ENCODE measurements at places on chromosomes 6 and 20.

- H3K36me3 ChIP-seq: no peaks in the 10 kb centered on the region
- H3K27me3 ChIP-seq: no peaks in the 10 kb centered on the region
- H3K4me3 ChIP-seq: no peak overlapping the region
- no peak for DNase-seq
- no peaks in the 10 kb centered on the region for H3K4me1 ChIP-seq
Measured at GRCh38 chr20:53503517-53503919, 90.1 kb downstream of the ZNF217 start.

DNA sequence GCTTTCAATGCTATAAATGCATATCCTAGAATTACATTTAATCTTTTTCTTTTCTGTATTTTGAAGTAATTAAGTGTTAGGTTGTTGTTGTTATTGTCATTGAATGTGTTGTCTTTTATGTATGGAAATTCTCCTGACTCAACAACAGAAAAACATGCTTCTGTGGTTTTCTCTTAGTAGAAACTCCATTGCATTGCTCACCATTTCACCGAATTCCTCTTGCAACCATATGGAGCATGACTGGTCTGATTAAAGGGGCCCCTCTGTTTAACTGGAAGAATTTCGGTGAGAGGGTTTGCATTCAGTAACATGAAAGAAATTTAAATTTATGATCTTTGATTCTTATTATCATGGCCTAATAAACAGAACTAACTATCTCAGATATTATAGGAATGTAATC is 454.3 kb upstream of the JARID2 start:
- no peaks in the 10 kb centered on the region for H3K27me3 ChIP-seq
- no peak for DNase-seq
- H3K36me3 ChIP-seq: no peaks in the 10 kb centered on the region
- H3K4me3 ChIP-seq: no peak overlapping the region
- no peak overlapping the region for H3K27ac ChIP-seq

GRCh38 chr6:46677314-46677654 is 10.4 kb upstream of the TDRD6 start:
- no peaks in the 10 kb centered on the region for H3K4me1 ChIP-seq
- H3K4me3 ChIP-seq: no peak overlapping the region
- no peak for DNase-seq
- peaks cover 8% of the 10 kb centered on the region for H3K27me3 ChIP-seq
- no peak overlapping the region for H3K27ac ChIP-seq

GRCh38 chr20:45857114-45857881 is at the start of the genes ACOT8 and ZSWIM3:
Gene ACOT8 (minus strand): TSS chr20:45857392. CDS start chr20:45857315, 77 bp downstream.
Gene ZSWIM3 (plus strand): TSS chr20:45857614. CDS start chr20:45857826, 212 bp downstream.
- no peaks in the 10 kb centered on the region for H3K27me3 ChIP-seq
- H3K4me3 ChIP-seq: peak within 1 kb of the TSS; percentile 95
- peak within 1 kb of the TSS; percentile 98 for H3K27ac ChIP-seq

DNA sequence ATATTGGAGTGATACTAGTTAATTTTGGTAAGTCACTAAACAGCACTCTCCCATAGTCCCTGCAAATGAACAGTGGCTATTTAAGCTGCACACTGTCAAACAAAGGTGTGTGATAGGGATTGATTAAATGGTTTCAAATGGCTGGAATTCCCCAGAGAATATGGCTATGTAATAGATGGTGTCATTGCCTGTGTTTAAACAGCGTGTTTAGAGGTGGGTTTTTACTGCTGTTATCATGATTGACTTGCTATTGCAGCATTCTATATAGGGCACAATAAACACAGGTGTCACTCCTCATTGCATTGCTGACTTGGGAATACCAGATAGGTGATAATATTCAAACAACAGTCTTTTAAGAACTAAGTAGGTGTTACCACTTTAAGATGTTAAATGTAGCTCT is 171.7 kb upstream of the MAN1A1 start:
- peaks cover 6% of the 10 kb centered on the region for H3K4me1 ChIP-seq
- no peak for DNase-seq
- no peaks in the 10 kb centered on the region for H3K36me3 ChIP-seq
- H3K4me3 ChIP-seq: no peak overlapping the region

- no peak overlapping the region for H3K4me3 ChIP-seq
- peaks cover 50% of the 10 kb centered on the region for H3K4me1 ChIP-seq
- peak overlapping the region; percentile 25 for H3K27ac ChIP-seq
- peaks cover 2% of the 10 kb centered on the region for H3K36me3 ChIP-seq
- DNase-seq: no peak
Measured at GRCh38 chr20:53599910-53600632, 6.4 kb upstream of the ZNF217 start.

- H3K4me3 ChIP-seq: no peak overlapping the region
- H3K4me1 ChIP-seq: peaks cover 55% of the 10 kb centered on the region
- H3K27ac ChIP-seq: no peak overlapping the region
- H3K27me3 ChIP-seq: no peaks in the 10 kb centered on the region
- no peak for DNase-seq
Measured at GRCh38 chr6:144181639-144182038, 31.3 kb downstream of the STX11 start.

DNA sequence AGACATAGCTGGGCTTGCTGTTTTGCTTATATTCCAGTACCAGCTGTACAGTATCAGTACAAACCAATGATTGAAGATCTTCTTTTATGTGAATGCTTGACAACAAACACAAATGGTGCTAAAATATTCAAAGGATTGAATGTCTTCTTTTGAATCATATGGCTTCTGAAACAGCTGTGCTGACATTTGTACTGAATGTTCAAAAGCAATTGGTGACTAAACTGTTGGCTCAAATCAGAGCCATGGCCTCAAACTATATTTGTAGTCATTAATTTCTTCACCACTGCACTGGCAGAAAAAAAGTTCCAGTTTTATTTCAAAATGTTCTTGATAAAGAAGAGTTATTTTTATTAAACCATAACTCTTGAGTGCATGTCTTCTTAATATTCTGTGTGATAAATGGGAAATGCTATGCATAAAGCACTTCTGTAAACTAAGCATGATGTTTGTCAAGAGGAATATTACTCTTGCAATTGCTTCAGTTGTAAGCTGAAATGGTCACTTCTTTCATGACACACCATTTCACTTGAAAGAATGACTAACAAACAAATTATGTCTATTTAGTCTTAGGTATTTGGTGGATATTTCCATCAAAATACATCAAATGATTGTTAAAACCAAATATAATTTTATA is 45.9 kb upstream of the CENPW start:
- no peak overlapping the region for H3K4me3 ChIP-seq
- H3K27ac ChIP-seq: no peak overlapping the region
- H3K36me3 ChIP-seq: no peaks in the 10 kb centered on the region
- no peaks in the 10 kb centered on the region for H3K27me3 ChIP-seq
- H3K4me1 ChIP-seq: no peaks in the 10 kb centered on the region

DNA sequence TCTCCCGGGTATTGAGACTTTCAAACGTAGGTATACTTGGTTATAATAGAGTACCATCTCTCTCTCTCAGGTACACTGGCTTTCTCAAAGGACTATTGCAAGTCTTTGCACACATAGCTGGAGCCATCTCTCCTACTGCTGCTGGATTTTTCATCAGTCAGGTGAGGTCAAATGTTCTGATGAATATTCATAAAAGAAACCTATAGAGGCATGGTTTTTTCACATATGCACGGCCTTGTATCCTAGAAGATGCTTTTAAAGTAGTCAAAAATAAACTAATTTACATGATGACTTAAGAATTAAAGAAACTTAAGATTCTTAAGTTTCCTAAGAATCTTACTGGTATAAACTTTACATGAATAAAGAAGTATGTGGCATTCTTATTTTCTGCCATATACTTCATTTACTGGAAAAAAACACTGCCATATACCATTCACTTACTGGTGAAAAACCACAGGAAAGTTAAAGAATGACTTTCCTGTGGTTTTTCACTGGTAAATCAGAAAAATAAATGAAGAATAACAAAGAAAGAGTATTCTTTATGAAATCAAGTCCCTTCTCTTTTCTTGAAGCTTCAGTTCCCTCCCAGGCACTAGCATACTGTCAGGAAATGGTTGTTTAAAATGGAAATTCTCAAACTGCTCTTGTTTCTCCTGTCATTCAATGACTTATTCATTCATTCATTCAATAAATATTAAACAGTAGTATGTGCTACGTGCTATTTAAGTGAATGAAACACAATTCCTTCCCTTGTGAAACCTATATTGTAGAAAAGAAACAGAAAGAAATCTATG is 23.5 kb downstream of the SLC17A4 start:
- H3K4me3 ChIP-seq: no peak overlapping the region
- no peaks in the 10 kb centered on the region for H3K36me3 ChIP-seq
- peak overlapping the region; percentile 68 for H3K27ac ChIP-seq
- DNase-seq: no peak

DNA sequence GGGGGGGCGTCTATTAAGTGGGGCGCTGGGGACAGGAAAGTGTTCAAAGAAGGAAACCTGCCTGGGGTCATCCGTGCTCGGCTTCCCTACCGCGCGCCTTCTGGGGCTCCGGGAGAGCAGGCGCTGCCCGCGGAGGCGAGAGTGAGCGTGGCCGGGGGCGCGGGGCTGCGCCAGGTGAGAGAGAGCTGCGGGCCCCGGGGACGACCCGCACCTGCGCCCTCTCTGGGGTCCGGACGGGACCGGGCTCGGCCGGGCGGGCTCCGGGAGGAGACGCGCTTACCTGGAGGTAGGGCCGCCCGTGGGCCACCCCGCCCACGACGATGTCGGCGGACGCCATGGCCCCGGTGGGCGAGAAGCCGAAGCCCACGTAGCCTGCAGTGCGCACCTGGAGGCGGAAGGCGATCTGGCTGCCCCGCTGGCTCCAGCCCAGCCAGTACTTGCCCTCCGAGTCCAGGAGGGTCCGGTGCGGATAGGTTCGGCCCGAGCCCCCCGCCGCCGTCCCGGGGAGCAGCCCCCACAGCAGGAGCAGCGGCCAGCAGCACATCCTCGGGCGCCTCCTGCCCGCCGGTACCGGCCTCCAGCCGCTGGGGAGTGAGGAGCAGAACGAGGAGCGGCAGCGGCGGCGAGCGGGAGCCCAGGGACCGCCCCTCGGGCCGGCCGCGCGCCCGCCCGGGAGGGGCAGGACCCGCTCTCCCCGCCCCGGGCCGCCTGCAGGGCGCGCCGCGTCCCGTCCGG is at the start of gene MOXD1:
TSS of gene MOXD1 (minus strand) at position 593 of the 735 bp plus-strand sequence. CDS start at position 544, 49 bp downstream.
- peak; percentile 5 for DNase-seq
- H3K27ac ChIP-seq: no peak within 1 kb of the TSS
- H3K4me1 ChIP-seq: peaks cover 18% of the 10 kb centered on the region
- H3K4me3 ChIP-seq: peak within 1 kb of the TSS; percentile 41

DNA sequence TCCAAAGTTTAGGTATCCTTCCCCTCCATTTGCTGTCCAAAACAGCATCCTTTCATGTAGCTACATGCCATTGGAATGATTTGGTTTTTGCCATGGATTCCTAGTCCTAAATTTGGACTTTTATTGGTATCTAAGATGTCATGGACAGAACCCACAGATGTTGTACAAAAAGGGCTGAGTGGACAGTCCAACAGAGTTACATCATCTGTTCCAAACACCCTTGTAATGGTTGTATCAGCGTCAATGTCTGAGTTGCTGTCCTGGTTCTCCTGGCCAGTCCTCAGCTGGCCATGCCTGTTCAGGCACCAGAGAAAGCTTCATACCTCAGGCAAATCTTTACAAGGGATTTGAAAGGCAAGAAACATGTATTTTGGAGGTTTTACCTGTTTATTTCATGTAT is 191.3 kb downstream of the ESR1 start:
- DNase-seq: no peak
- no peak overlapping the region for H3K27ac ChIP-seq
- H3K36me3 ChIP-seq: no peaks in the 10 kb centered on the region
- H3K27me3 ChIP-seq: no peaks in the 10 kb centered on the region

DNA sequence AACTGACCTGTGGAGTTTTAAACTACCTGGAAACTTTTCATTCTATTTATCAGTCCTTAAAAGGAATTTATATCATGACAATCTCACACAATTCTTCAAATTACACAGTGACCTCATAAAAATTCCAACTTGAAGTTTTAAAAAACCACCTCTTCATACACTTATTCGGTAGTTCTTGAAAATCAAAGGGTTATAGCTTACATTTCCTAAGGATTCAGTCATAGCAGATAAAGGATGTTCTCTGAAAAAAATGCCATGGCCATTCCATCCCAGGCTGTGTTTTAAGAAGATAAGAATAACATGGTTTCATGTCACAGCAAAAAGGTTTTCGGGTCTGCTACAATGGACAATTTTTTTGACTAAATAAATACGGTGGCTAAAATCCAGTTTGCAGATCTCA is 41.2 kb downstream of the GOPC start:
- DNase-seq: no peak
- no peak overlapping the region for H3K27ac ChIP-seq
- H3K4me3 ChIP-seq: no peak overlapping the region

DNA sequence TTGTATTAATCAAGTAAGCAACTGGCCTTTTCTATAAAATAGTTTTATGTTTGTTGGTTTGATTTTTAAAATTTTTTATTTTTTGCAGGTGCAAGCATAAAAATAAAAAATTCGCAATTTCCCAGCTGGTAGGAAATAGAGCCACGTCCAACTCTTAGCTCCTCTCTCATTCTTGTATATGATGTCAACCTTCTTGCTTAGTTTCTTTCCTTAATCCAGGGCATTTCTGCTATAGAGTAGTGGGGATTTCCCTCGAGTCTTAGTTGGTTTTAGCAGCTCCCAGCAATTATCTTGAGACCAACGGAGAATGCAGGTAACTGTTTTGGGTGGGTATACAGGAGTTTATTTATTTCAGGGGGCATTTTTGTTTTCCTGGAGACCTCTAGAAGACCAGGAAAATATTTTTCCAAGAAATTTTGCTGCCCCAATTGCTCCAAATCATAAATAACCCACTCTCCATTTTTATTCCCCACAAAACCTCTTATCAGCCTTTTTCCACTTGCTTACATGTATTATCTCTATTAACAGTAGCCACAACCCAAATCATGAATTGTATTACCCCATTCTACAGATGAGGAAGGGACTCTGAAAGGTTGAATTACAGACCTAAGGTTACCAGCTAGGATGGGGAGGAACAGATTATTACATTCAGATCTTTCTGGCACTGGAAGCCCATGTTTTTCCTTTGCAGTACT is 18.4 kb downstream of the PHACTR2 start:
- H3K4me3 ChIP-seq: no peak overlapping the region
- no peaks in the 10 kb centered on the region for H3K36me3 ChIP-seq
- H3K27ac ChIP-seq: no peak overlapping the region
- no peaks in the 10 kb centered on the region for H3K27me3 ChIP-seq
- no peak for DNase-seq

DNA sequence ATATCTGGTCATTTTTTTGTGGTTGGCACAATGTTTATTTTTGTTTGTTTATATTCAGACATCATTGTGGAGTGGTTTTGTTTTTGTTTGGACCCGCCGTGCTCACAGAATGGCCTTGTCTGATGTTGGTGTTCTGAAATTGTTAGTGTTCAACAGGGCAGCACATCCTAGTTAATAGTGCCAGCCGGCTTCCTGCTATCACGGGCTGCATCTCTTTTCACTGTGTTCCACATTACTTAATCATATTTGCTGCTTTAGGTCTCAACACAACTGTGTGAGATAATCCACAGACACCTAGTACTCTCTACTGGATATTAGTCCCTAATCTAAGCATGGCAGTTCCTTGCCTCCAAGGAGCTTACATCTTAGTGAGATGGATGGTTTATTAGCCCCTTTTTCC is 2.8 kb upstream of the EIF2S2 start:
- H3K4me1 ChIP-seq: peaks cover 10% of the 10 kb centered on the region
- no peak overlapping the region for H3K27ac ChIP-seq
- H3K27me3 ChIP-seq: no peaks in the 10 kb centered on the region
- peaks cover 17% of the 10 kb centered on the region for H3K36me3 ChIP-seq
- H3K4me3 ChIP-seq: no peak overlapping the region

- DNase-seq: no peak
- H3K36me3 ChIP-seq: no peaks in the 10 kb centered on the region
- H3K4me1 ChIP-seq: no peaks in the 10 kb centered on the region
Measured at GRCh38 chr6:84581494-84582259, 182.7 kb downstream of the TBX18 start.

GRCh38 chr6:157667211-157668008 is 155.6 kb upstream of the SNX9 start:
- peaks cover 4% of the 10 kb centered on the region for H3K27me3 ChIP-seq
- peak overlapping the region; percentile 28 for H3K4me3 ChIP-seq
- DNase-seq: peak; percentile 78

GRCh38 chr6:141658696-141659095 is 474.0 kb upstream of the GJE1 start:
- DNase-seq: no peak
- H3K4me3 ChIP-seq: no peak overlapping the region
- H3K27ac ChIP-seq: no peak overlapping the region
- peaks cover 7% of the 10 kb centered on the region for H3K27me3 ChIP-seq

All from activated naive CD4-positive, alpha-beta T cell treated with anti-CD3 and anti-CD28 coated beads for 36 hours (primary cell).